ENCODE measurements at places on chromosomes 13 and 19.

GRCh38 chr19:3514930-3515329, 8.8 kb downstream of the FZR1 start:
- no peak for DNase-seq

GRCh38 chr13:75357576-75358289, 124.2 kb downstream of the TBC1D4 start:
- DNase-seq: peak; percentile 73

GRCh38 chr13:98285852-98286594, 109.0 kb upstream of the RNF113B start:
- no peak for DNase-seq

DNA sequence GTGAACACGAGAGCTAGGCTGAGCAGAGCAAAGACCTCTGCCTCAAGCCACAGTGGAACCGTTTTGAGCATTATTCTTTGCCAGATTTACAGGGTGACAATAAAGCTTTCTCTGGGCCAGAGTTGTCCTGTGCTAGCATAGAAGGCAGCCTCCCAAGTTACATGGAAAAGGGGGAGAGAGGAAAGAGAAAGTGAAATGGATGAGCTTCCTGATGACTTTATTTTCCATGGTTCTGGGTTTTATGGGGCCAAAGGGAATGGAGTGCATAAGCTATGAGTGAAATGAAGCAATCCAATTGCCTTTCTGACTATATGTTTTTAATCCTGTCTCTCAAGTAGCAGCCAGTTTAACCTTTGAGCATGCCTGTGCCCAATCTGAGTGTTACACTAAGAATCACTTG, 428.4 kb downstream of the COG6 start:
- no peak for DNase-seq

DNA sequence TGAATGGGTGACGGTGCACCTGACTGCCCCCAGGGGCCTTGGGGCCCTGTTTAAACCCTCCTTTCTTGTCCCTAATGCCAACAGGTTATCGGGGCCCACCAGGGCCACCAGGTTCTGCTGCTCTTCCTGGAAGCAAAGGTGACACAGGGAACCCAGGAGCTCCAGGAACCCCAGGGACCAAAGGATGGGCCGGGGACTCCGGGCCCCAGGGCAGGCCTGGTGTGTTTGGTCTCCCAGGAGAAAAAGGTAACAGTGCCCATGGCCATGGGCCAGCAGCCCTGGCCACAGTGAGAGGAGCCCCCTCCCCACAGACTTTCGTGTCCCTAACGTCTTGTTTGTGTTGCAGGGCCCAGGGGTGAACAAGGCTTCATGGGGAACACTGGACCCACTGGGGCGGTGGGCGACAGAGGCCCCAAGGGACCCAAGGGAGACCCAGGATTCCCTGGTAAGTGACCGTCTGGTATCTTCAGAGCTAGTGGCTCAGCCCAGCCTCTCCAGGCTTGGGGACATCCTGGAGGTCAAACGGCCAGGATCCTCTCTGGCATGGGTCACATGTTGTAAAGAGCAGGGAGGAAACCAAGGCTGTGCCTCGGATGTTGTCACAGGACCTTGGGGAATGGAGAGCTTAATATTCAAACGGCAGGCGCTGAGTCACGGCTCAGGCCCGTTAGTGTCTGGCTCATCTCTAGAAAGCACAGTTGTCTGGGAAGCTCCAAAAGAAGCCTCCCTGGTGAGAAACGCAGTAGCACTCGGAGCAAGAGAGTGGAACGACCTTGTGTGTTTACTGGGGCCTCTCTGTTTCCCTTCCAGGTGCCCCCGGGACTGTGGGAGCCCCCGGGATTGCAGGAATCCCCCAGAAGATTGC, 58.3 kb downstream of the RAB20 start:
- DNase-seq: no peak

- peak; percentile 37 for DNase-seq
Measured at GRCh38 chr19:55591555-55591954, 7.8 kb downstream of the FIZ1 start.

DNA sequence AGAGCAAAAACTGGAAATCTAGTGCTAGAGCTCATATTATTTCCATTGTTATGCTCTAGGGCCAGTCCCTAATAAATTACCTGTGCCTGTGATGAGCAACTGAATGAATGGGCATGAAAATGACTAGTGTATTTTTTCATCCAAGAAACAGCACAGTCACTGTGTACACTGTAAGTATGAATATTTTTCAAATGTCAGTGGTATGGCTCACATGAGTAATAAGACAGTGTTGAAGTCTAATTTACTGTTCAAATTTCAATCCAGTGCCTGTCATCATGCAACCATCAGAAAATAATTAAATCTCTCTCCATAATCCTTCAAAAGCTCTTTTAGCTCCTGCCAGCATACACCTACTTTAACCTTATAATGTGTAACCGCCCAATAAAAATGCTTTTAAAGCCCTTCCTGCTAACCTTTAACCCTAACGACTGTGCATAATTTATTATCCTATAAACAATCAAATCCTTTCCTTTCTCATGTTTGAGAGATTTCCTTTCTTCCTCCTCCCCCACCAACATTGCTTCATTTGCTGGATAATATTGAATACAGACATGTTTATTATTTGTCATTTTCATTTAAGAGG, 378.3 kb downstream of the GPC5 start:
- peak; percentile 40 for DNase-seq

- DNase-seq: no peak
Measured at GRCh38 chr19:35272122-35272719, 3.5 kb downstream of the USF2 start.

- DNase-seq: no peak
Measured at GRCh38 chr19:29287061-29287460, 74.1 kb upstream of the UQCRFS1 start.

All from HAP-1 (cell line).